CD4-positive, alpha-beta T cell treated with Interferon alpha-2 for 1 hour (primary cell): ENCODE measurements at places on chromosomes 2 and 18.

GRCh38 chr2:224412141-224413015, 10.5 kb upstream of the FAM124B start:
- DNase-seq = no peak

GRCh38 chr2:30710016-30710415, 97.2 kb downstream of the CAPN13 start:
- DNase-seq = no peak

GRCh38 chr2:232926431-232926939, 56.4 kb downstream of the SNORC start:
- DNase-seq = no peak

DNA sequence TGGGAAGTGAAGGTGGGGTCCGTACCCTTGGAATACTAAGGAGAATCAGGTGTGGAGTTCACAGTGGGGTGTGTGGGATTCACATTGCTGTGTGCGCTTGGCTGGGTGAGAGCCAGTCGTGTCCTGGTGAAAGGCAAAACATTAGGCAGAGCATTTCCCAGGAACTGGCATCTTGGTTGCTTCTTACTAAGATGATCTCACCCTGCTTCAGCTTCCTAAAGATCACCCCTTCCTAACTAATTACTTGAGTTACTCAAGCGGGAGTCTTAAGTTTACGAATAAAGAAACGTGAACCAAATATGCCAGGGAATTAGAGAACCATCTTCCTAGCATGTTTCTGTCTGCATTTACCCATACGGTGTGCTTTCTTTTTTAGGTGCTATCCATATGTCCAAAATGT, 122.9 kb downstream of the NCK2 start:
- no peak for DNase-seq

DNA sequence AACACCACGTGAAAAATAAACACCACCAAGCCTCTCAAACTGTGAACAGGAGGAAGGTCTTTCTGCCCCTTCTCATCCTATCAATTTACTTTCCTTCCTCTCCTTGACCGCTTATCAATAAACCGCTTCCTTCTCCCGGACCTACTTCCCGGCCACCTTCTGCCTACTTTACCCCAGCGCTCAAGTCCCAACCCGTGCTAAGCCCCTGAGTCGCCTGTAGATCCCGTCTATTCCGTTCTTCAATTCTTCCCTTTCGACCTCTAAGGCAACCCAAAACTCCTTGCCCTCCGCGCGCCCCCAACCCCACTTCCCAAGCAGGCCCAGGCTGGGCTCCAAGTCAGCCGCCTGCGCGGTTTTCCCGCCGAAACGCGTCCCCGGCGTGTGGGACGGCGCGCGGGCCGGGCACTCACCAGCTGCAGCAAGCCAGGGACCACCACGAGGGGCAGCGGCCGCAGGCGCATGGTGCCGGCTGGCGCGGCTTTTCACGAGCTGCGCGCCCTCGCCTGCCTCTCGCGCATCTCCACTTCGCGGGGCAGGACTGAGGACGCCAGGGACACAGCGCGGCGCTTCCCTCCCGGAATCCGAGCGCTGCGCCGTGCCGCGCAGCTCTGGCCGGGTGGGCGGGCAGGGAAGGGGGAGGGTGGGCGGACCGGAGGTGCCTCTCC, at the start of gene NXPH2:
Gene NXPH2, minus strand, starts transcription at position 610 of the 665 bp plus-strand sequence. Its CDS starts 149 bp downstream, at position 461.
- DNase-seq = no peak

DNA sequence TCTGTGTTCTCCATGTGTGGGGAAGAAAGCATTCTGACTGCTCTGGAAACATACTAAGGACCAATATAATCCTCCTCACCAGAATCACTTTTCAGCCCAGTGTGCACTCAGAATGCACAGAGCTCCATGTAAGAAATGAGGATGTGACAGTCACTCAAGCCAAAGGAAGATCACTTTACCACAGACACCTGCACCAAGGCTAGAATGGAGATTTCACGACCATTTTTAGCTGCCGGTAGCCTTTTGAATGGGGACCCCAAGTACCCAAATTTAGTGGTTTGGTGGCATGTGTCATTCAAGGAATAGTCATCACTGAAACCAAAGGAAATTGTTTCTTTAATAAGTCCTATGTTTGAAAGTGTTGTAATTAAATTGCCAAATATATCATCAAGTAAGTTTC, 613.2 kb upstream of the ACVR2A start:
- DNase-seq = no peak

GRCh38 chr18:79570266-79571201, 109.1 kb upstream of the CTDP1 start:
- no peak for DNase-seq

- DNase-seq = no peak
These were observed 207.3 kb upstream of the APCDD1 start for GRCh38 chr18:10247021-10247741.

DNA sequence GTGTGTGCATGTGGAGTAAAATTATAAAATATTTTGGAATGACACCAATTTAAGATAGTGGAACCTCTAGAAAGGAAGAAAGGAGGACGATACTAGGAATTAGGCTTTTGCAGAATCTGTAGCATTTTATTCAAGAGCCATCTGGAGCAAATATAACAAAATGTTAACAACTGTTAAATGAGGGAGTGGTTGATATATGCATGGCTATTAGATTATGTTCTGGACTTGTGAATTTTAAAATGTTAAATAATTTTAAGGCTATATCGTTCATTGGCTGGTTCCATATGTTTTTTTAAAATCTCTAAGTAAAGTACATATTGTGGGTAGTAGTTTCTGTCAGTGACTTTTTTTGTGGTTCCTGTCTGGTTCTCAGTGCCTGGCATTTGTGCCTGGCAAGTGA, 123.2 kb downstream of the PKP4 start:
- DNase-seq = no peak

DNA sequence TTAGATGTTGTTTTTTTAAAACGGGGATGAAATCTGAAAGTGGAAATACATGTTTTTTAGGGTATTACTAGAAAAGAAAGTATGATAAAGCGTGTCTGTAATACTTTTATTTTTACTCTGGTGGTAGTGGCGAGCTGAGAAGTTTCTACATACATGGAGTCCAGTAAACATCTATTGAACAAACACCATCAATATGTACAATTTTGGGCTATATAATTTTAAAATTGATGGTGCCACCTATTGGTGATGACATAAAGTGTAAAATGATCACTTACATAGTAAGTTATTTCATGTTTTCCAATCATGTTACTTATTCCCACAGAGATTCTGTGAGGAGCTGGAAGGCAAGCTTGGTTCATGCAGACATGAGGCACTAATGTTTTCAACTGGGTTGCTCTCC, 31.5 kb upstream of the NFE2L2 start:
- no peak for DNase-seq

DNA sequence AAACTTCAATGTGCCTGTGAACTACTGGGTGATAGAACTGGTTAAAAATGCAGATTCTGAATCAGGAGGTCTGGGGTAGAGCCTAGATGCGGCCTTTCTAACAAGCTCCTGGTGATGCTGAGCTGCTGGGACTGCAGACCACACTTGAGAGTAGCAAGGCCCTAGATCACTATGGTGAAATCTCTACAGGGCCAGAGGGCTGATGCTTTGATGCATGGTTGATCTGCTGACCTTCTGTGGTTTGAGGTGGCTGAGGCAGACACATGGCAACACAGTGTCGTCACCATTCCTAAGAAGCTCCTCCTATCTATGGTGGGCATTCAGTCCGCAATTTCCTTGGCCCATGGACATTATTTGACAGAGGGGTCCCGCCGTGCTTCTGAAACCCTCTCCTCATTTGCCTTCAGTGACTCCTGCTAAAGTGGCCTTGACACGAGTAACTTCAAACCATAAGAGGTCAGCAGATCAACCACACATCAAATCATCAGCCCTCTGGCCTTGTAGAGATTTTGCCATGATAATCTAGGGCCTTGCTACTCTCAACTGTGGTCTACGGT, 19.8 kb downstream of the CCDC68 start:
- no peak for DNase-seq

DNA sequence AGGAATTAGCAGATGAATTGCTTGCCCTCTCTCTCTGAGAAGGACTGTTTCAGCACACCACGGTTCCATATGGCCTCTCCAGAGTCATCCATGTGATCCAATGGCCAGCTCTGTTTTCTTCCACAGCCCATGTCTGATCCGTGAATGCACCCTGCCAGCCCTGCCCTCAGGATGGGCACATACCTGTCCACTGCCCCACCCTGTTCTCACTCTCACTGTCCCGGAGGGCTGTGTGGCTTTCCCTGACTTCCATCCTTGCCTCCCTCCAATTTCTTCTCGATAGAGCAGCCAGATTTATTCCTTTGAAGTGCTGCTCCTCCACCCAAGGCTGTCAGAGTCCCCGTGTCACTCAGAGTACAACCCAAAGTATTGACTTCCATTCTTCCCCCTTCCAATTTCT, 343.1 kb downstream of the TGIF1 start:
- no peak for DNase-seq

GRCh38 chr18:42891705-42892104, 223.8 kb downstream of the RIT2 start:
- DNase-seq = no peak

GRCh38 chr2:38129987-38130386, 54.0 kb upstream of the CYP1B1 start:
- no peak for DNase-seq

GRCh38 chr18:13527730-13528129, 198.6 kb downstream of the FAM210A start:
- no peak for DNase-seq

DNA sequence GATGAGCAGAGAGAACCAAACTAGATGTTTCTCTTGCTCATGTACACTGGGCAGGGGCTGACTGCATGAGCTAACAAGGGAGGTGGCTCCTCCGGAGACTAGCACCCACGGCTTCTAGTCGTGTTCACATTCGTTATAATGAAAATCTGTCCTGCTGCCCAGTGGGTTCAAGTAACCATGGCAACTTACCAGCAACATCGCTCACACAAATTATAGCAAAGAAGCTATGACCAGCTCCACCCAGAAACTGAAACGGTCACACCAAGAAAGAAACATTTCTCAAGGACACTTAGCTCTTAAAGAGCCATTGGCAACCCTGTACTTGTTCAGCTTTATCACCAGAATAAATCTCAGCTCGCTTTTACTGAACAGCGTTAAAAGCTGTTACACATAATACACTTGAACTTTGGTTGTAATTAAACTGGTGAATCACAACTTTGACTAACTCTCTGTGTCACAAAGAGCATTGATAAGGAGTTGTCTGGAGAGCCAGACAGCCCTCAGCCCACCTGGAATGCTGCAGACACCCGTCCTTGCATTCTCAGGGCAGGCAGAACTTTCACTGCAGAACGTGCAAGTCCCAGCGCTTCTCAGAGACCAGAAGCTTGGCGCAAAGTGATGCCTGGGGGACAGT, 141.2 kb downstream of the PID1 start:
- no peak for DNase-seq

DNA sequence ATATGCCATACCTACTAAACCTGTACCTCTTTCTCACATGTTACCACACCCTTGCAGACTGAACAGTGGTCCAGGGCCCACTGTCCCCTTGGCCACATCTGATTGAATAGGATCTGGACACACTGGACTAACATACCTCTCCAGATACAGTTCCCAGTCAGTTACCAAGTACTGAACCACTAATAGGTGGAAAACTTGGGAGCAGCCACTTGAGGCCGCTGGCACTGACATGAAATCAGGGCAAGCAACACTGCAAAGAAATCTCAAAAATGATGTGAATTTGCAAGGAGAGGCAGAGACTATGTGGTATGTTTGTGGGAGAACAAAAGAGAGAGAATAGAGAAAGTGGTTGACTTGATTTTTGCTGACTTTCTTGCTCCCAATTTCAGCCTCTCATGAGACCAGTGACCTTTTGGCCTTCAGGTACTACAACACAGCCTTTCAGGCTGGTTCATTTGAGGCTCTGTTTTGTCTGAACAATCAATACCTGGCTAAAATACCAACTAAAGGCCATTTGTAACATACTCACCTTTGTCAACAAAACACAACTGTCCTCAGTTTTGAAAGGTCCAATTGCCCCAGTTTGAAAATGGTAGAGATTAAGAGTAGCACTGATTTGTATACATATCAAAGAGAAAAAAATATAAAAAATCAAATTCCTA, 7.8 kb downstream of the GRB14 start:
- no peak for DNase-seq

GRCh38 chr2:148646231-148646559, 1.6 kb downstream of the EPC2 start:
- DNase-seq = no peak

GRCh38 chr2:28387082-28387960, 5.3 kb upstream of the FOSL2 start:
- no peak for DNase-seq

- DNase-seq = no peak
These were observed 41.6 kb downstream of the CREB1 start for GRCh38 chr2:207571370-207571769.

DNA sequence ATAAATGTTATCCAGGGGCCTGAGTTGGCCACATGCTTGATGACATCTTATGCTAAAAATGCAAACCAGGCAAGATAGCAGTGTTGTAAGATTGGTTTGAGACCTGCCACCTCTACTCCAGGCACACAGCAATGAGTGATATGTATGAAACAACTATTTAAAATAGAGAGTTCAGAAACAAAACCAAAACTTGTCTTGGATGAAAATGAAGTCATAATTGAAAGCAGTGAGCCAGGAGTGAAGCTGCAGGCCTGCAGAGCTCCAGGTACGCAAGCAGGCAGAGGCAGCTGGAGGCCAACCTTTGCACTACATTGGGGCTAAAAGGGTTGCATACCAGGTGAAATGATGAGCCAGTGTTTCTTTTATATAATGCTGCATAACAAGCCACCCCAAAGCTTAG, 89.2 kb upstream of the SPATS2L start:
- no peak for DNase-seq

- DNase-seq = no peak
These were observed 63.1 kb upstream of the MGAT5 start for GRCh38 chr2:134190807-134191203.

GRCh38 chr18:74294526-74294925, 2.8 kb upstream of the CYB5A start:
- no peak for DNase-seq

DNA sequence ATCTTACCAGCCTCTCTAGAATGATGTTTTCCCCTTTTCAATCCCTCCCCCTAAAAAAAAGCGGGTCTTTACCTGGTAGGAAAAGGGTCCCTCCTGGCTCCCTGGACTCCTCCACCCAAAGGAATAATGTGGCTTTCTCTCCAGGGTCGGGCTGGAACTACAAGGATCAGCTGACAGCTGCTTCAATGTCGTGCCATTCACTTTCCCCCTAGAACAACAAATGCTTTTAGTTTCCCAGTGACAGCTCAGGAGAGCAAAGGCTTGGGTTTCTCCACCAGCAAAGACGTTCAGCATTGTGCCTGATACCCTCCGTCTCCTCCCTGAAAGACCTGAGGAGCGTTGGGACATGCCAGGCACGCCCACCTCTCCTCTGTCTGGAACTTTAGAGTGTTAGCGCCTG, 173.8 kb upstream of the SIX3 start:
- DNase-seq = no peak

DNA sequence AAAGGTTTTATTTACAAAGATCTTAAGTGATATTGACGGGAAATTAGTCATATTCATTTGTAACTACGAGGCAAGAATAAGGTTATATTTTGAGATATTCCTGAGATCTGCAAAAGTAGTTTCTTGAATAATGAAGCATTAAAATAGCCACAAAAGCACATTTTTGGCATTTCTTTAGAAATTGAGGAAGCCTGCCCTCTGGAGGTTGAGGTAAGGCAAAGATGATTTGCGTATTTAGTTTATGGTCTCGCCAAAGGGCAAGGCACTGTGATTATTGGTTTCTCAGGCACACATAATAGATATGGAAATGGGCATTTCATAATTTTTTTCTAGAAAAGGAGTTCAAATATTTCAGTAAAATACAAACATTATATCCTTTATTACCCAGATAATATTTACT, 143.7 kb upstream of the RPRM start:
- no peak for DNase-seq

GRCh38 chr2:201235860-201236811, 24.2 kb upstream of the CASP8 start:
- peak; percentile 59 for DNase-seq

- DNase-seq = no peak
These were observed 44.7 kb downstream of the MC5R start for GRCh38 chr18:13868501-13869271.
